Uterus (tissue), 4 donors: ENCODE measurements at places on chromosomes 1 and 21. TPM values are rescaled to one million over a fixed set of nuclear protein-coding genes. Genes with fewer than 3 reads are reported as not detected.

The CRP gene
- 1.4 TPM for total RNA-seq

The CFAP141 gene
- not detected for total RNA-seq

The BGLAP gene
- 4.2 TPM for total RNA-seq

The OR2T33 gene
- total RNA-seq, result not detected

The RNPC3 gene
- total RNA-seq, result 49.1 TPM

The HENMT1 gene
- total RNA-seq, result 0.77 TPM

The OR6K3 gene
- not detected for total RNA-seq

The NFASC gene
- 7.9 TPM for total RNA-seq

The TPM3 gene
- 182 TPM for total RNA-seq

The FCRLB gene
- not detected for total RNA-seq

The S100A12 gene
- total RNA-seq, result 2.6 TPM

The RHEX gene
- total RNA-seq, result 3.6 TPM

The KCNA3 gene
- total RNA-seq, result 5.6 TPM

The SLC45A3 gene
- 0.88 TPM for total RNA-seq

GRCh38 chr1:107291987-107292386 is 151.1 kb downstream of the NTNG1 start:
- no peak for DNase-seq

GRCh38 chr1:31289021-31289420 is 7.6 kb downstream of the SNRNP40 start:
- no peak for DNase-seq

GRCh38 chr1:161172776-161173376 is 4.4 kb downstream of the B4GALT3 start:
- DNase-seq, result peak; percentile 43

- no peak for DNase-seq
Observed at GRCh38 chr21:42375506-42375905, 9.2 kb upstream of the TFF1 start.

DNA sequence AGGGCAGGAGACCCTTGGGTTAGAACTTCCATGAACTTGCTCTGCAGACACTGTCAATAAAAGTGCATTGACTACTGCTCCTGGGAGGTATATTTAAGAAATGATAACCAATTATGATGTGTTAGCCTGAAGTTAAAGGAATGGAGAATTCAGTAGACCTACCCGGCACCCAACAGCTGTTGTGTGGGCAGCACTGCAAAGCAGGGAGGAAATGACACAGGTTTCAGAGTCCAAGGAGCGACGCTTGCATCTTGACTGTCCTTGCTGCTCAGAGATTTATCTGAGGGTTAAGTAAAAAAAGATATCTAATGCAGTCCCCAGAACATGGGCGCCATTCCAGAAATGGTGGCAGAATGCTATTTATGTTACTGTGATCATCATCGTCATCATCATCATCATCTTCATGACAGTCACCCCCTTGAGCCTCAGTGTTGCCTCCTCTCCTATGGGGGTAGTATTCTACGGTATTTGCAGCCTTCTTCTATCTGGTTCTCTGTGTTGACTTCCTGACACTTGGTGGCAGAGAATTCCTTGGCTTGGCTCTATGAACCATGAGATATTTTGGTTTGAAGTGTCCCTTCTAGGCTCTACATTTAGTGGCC is 225.9 kb downstream of the KAZN start:
- DNase-seq, result no peak

DNA sequence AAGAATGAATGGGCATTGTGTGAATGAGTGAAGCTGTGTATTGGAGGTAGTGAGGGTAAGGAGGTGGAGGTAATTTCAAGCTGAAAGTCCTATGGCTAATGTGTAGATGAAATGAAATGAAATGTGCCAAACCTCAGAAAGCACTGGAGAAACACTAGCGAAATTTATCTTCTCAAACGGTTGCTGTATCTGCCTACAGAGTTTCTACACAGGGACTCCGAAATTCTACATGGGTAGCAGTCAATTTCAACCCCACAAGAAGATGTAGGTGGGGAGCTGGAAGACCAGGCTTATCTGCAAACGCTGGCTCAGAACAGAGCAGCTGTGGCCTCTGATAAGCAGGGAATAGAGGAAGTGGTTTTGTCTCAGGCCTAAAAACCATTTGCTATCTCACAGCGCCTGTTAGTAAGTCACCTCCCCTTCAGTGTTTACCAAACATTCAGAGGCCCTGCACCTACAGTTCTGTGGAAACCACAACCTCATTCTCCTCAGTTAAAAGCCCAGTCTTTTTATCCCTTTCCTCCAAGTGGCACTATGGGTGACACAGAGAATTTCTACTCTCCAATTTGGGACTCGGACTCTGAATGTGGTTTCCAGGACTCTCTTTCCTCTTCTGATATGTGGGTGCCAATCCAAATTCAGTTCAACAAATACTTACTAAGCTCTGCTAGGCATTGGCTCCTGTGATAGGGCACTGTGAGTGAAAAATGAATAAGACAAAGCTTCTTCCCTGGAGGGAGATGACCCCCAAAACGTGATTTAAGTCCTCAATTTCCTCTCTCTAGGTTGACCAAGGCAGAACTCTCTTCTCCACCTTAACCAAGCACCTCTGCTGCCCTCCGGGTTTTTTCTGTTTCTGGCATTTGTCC is 17.2 kb upstream of the SLAMF6 start:
- DNase-seq, result no peak

DNA sequence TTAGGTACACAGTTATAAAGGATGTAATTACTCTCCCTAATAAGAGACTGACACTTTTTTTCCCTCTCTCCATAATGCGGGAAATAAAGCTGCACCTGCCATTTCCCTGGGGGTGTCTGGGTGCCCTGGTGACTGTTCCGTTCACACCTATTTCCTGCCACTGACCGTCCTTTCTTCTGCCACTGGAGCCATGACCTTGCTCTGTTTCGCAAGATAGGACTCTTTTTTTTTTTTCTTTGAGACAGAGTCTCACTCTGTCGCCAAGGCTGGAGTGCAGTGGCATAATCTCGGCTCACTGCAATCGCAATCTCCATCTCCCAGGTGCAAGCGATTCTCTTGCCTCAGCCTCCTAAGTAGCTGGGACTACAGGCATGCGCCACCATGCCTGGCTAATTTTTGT is 66.1 kb upstream of the SERBP1 start:
- DNase-seq, result no peak

DNA sequence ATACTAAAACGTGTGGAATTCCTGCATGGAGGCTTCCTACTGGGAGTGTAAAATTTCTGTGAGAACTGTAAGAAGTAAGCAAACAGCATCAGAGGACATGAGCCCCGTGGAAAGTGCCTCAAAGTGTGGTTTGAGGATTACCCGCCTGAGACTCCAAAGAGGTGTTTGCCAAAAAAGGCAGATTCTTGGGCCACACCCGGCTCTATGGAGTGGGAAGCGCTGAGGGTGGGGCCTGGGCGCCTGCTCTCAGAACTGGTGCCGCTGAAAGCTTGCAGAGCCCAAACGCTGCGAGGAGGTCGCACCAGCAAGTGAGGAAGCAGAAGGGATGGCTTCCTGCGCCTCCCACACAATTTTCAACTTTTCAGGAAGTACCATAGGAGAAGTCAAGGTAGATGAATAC is 43.0 kb upstream of the PSEN2 start:
- DNase-seq, result peak; percentile 86

DNA sequence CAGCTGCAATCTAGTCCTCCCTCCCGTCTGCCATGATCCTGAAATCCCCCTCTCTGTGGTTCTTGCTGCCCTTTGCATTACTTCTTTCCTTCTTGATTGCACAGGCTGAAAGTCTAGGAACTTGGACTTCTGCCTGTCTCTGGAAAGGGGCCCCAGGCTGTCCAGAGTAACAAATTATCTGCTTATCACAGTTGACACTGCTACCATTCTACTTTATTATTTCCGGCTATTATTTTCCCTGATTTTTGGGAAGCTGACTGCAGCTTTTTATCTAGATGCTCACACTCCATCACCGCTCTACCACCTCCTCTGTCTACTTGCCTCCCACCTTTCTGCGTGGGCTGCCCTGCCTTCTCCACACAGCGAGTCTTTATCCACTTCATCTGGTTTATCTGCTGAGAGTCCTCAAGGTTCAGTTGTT is 202.1 kb upstream of the PLXNA2 start:
- no peak for DNase-seq

DNA sequence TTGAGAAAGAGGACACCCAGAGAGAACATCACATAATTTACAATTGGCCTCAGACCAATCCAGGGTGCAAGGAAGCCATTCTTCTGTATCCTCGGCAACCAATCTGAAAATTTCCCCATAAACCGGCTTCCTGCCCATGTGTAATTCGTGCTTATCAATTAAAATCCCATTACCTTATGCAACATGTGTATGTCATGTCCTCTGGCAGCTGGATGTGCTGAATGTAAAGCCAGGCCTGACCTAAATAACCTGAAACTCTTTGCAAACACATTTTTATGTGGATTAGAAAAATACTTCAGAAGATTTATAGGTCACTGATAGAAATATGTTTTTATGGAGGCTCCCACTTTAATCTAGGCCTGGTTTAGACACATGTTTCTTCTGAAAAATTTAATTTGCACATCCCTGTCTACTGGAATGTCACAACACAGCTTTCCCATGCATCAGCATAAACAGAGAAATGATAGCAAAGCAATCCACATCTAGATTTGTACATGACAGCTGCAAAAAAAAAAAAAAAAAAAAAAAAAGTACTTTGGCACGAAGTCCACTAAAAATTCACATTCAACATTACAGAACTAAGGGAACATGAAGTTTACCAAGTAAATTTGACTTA is 69.4 kb upstream of the SAMSN1 start:
- DNase-seq, result no peak

- DNase-seq, result no peak
Observed at GRCh38 chr1:7447093-7447492, 324.0 kb upstream of the VAMP3 start.

DNA sequence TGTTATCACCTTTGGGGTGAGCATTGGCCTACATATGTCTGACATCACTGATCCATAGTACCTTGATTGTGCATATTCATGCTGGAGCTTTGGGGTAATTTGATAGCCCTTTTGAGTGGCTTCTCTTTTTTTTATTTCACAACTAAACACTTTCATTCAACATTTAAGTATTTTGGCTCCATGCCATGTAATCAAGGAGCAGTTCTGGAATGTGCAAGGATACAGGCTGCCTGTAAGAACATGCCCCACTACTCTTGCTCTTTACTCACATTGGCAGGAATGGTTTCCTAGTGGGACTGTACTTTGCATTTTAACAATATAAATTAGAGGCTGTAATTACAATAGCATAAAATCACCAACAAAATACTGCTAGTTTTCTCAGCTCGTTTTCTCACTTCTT is 300.7 kb upstream of the SPAG17 start:
- DNase-seq, result no peak

DNA sequence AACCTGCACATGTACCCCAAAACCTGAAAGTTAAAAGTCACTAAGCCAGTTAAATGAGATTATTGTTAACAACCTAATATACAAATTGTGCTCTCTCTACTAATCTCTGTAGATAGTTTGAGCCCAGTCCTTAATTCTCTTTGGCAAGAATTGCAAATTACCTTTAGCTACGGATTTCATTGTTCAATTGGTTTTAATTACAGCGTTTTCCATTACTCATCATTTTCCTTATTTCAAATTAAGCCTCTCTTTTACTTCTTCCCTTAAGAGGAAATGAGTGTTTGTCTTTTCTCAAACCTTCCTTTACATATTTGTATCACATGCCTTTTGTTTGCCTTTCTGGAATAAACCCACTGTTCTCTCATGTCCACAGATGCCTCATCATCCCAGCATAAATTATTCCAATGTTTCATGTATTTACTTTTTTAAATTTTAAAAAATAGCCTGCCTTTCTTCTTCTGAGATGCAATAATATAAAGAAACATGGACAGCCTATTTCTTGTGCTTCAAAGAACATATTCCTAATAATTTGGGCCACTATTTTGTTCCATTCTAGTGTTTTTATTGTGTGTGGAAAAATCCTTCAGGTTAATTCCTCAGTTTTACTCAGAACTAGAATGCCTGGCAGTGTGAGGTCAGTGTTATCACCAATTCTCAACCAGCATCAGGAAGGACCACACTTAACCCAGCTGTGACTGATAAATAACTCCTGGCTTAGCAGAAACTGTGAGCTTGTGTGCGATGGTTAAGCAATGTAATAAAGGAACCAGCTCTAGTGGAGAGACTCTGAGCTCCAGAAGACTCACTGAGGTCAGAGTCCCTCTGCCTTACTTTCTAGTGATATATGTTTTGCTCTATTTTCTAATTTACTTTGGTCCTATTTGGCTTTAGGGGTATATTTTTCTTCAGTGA is 600.5 kb downstream of the LTN1 start:
- no peak for DNase-seq

GRCh38 chr1:34684266-34684665 is 70.6 kb upstream of the GJB5 start:
- no peak for DNase-seq

DNA sequence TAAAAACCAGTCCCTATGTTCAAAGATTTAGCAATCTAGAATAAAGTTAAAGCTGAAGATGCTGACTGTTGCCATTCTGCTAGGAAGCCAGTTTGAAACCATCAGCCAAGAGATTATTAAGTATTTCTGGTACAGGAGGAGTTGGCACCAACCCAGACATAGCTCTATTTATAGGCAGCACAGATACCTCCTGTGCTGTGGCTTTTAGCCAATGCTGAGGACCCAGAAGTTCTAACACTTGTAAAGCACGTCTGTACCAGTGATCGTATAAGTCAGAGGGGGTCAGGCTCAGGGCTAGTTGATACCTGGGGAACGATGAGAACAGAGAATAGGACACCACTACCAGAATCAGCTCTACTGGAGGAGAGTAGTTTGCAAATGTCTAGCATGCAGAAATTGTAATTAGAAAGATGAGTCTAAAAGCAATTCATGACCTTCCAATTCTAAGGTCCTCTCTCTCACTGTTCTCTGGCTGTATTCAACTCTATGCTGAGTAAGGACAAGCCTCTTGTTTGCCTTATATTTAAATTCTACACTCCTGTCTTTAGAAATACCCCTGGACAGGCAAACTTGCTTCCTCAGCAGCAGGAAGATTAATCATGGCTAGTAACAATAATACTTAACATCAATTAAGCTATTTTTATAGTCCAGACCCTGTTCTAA is 96.8 kb upstream of the PALMD start:
- no peak for DNase-seq

DNA sequence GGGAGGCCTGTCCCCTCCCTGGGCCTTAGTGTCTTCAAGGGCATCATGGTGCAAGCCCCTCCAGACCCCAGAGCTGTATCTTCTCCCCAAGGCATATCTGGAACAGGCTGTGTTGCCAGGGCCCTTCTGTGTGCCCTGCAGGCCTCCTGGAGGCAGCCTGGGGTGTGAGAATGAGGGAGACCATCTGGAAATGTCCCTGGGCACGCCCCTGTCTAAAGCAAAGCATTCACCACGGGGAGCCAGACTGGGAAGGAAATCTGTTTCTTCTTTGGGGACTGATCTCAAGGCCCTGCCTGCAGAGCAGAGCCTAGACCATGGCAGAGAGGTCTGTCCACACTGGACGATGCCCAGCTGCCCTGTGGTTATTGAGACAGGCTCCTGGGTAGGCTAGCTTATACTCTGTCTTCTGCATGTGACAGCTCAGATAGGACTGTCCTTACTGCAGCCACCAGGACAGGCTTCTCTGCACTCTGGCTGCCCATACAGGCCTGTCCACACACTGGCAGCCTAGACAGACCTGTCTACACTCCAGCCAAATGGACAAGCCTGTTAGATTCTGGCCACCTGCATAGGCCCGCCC is 24.6 kb downstream of the PODN start:
- no peak for DNase-seq

- DNase-seq, result no peak
Observed at GRCh38 chr21:35512346-35512745, 463.2 kb upstream of the RUNX1 start.

- no peak for DNase-seq
Observed at GRCh38 chr1:185600641-185601040, 133.6 kb upstream of the HMCN1 start.

- no peak for DNase-seq
Observed at GRCh38 chr1:222555992-222556615, 8.2 kb upstream of the HHIPL2 start.

GRCh38 chr1:108199201-108199691 is 897 bp downstream of the SLC25A24 start:
- DNase-seq, result no peak
